ENCODE measurements at places on chromosomes 4 and X.
A peak's percentile ranks its signal among the peaks of the same experiment; 100 is the strongest.

DNA sequence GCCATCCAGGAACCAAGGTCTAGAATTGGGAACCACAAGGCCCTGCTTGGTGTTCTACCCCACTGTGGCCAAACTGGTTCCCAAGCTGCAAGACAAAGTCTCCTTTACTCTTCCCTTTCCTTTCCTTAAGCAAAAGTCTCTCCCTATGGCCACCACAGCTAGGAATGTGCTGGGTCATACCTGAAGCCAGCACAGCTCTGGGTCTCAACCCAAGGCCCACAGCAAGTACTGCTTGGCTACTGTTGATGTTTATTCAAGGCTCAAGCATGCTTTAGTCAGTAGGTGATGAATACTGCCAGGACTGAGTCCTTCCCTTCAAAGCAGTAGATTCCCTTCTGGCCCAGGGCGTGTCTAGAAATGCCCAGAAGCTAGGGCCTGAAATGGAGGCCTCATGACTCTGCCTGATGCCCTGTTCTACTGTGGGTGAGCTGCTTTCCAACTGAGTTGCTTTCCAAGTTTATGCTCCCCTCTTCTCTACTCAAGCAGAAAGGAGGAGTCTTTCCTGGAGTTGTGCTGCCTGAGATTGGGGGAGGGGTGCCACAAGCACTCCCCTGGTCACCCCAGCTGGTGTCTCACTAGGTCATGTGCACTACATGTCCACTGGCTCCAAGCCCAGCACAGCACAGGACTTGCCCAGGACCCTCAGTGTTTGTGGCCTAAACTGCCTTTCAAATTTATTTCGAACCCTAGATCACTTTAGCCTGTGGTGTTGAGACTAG lies 44.9 kb downstream of the STAP1 start:
- DNase-seq: peak; percentile 42

GRCh38 chr4:25792200-25792791 lies 70.5 kb downstream of the SEL1L3 start:
- no peak for DNase-seq

GRCh38 chrX:39955625-39956024 lies 142.1 kb downstream of the BCOR start:
- no peak for DNase-seq

DNA sequence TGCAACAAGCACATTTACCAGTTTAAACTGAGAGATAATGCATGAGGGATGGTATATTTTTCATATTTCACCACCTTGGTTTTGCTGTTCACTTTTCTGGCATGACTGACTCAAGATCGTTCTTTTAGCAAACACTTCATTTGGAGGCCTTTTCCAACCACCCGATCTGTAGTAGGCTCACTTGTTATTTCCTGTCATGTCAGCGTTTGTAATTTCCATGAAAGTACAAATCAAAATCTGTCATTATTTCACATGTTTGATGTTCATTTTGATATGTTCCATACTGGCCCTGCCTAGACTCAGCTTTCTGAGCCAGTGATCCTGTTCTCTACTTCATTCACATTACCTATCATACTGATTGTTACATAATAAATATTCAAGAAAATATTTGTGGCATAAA lies 1888.3 kb upstream of the PCDH7 start:
- no peak for DNase-seq

DNA sequence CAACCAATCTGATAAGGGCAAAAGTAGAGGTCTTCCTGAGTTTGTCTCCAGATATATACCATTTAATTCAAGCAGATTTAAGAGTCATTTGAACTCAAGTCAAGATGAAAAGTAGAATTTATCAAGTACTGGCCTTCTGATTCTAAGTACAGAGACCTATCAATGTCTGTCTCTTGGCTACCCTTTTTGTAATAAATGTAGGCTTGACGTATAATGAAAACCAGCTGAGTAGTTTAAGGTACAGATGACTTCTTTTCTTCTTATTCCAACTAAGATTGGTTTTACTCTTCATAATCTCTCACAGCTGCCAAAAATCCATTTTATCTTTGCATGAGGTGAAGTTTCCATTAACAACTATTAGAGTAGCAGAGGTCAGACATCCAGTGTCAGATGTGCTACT lies 867.6 kb downstream of the FAT4 start:
- no peak for DNase-seq

- DNase-seq: no peak
Observed at GRCh38 chr4:184775854-184776555, 42.1 kb upstream of the CENPU start.

GRCh38 chrX:25017667-25018247 lies 2.0 kb upstream of the ARX start:
- DNase-seq: no peak

DNA sequence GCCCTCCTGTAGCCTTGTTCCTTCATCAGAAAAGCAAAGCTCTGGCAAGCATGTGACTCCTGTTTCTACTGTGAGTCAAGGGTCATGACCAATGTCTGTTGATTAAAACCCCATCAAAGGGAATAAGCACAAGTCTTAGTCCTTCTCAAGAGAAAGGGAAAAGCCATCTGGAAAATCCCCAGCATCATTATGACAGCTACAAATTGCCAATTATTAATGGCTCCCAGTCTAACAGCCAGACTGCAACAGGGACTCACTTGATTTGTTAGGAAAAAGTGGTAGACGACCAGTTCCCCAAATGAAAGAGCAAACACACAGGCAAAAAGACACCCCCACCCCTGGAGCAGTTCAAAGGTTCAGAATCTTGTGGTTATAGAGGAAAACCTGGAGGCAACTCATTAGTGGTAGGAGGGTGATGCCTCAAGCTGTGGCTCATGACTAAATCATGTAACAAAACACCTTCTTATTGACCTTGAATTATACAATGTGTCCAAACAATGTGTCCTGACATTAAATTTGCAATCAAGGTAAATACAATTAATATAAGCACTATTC lies 315.7 kb downstream of the HNRNPD start:
- peak; percentile 39 for DNase-seq

DNA sequence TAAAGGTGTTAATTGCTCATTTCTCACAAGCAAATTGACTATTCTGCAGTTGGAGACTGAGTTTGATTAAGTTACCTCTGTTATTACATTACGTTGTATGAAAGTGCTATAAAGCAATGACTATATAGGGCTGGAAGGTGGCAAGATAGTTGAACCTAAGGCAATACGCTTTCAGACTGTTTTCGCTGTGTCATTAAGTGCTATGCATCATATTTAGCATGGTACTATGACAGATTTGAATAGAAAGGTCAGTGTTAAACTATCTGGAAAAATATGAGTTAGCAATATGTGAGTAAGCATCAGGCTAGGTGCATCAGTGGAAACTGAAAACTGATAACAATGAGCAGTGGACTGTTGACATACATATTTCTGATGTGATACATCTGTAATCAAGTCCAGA lies 206.0 kb upstream of the ARHGAP24 start:
- no peak for DNase-seq

- no peak for DNase-seq
Observed at GRCh38 chrX:13256603-13257002, 63.2 kb downstream of the ATXN3L start.

DNA sequence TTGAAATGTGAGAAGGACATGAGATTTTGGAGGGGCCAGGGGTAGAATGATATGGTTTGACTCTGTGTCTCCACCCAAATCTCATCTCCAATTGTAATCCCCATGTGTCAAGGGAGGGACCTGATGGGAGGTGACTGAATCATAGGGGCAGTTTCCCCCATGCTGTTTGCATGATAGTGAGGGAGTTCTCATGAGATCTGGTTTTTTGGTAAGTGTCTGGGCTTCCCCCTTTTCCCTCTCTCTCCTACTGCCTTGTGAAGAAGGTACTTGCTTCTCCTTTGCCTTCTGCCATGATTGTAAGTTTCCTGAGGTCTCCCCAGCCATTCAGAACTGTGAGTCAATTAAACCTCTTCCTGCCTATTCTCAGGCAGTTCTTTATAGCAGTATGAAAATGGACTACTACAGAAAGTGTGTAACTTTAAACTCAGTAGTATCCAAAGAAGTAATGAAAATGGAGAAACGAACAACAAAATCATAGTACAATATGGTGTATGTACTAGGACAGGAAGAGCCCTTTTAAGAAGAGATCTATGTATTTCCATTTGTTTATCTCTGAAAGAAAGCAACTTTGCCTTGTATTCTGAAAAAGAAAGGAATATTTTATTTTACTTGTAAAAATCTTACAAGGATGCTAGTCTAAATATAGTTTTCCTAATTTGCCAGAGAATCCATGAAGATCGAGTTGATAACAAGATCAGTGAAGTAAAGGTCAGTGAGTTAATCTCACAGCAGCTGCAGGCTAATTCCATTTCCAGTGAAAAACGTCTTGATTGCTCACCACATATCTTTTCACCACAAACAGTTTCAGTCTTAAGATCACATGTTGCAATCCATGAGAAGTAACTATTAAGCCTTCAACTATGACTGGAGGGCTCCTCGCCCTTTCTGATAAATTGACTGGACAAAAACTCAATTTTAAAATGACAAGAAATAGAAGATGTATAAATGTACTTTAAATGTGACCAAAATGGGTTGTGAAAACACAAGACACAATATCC lies 20.5 kb downstream of the PKD2 start:
- DNase-seq: peak; percentile 95

DNA sequence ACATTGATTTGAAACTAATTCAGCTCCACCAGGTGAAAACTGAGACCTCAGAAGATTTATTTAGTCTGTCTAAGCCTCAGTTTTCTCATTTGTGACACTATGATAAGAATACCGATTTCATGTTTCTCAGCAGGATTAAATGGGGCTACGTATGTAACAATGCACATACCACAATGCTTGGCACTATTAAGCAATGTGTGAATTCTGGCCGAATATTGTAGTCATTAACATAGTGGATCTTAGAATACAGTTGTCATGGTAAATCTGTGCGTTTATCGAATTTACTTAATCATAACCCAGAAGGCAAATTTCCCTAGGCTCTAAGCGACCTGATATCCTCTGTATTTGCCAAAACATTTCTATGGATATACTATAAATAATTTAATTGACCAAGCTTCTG lies 69.1 kb downstream of the TMA16 start:
- no peak for DNase-seq

DNA sequence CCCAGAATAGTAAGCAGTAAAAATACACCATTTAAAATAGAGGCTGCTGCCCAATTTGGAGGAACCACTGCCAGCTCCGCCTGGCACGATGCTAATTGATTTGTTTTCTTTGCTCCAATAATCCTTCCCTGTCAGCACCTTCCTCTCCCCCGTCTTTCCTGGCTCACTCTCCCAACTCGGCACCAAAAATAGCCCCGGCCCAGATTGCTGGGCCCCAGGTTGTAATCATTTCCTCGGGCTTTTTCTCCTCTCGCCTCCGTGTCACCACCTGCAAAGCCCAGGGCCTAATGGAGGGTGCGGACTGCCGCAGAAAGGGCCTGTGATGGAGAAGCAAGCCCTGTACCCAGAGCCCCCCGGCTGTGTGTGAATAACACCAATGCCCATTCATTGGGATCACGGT lies 197.6 kb upstream of the PSAPL1 start:
- DNase-seq: no peak

- peak; percentile 10 for DNase-seq
Observed at GRCh38 chr4:71334465-71334882, 4.3 kb upstream of the SLC4A4 start.

- no peak for DNase-seq
Observed at GRCh38 chr4:31054295-31054694, 334.1 kb downstream of the PCDH7 start.

DNA sequence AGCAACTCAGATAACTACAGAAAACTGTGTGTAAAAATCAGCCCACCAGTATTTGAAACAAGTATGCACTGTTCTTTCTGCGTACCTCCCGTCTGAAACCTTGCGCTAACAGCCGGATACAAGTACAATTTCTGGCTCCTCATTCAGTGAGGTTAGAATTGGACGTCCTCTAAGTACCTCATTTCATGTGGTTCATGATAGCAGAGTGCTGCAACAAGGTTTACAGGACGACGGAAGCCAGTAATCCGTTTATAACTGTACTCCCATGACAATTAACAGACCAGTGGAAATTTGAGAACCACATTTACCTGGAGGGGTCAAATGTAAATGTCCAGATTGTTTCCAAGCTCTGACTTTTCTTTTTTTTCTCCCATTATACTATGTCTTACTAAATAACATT lies 52.9 kb upstream of the TENM3 start:
- no peak for DNase-seq

DNA sequence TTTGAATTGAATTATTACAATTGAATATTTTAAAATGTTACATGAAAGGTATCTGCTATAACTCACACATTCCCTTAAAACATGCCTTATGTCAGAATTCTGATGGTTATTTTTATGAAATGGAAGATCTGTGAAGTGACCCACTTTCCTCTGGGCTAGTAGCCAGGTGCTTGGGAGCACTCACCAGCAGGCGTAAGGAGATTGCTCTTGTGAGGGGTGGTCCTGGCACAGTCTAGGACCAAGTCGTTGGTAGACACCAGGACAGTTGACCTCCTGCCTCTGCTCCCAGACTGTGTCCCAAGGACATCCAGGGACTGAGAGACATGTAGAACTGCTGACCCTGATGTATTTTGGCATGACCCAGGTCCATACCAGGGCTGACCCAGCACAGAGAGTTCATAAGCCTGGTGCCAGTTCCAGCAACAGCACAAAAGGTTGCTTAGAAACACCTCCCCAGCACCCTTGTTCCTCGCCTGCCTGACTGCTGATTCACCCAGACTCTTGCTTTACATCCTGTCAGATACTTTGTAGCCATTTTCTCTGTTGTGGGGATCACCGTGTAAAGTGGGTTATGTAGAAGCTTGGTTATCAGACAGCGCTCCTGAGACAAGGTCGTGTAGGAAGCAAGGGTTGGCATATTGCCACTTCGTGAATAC lies 48.5 kb downstream of the NELFA start:
- no peak for DNase-seq

DNA sequence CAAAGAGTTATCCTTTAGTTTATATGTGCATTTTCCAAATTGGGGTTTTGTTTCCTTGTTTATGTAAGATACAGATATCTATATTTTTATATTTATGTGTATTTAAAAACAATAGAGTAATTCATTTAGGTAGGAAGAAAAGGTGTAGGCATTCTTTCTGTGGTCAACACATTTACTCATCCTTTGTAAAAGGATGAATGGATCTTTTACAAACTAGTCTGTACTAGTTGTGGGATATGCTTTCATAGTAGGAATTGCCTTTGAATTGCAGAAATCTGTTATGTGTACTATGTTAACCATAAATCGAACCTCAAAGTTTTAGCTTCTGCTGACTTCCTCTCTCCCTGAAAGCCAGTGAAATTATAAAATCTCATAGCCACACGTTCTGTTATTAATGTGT lies 128.5 kb downstream of the REPS2 start:
- DNase-seq: peak; percentile 51

DNA sequence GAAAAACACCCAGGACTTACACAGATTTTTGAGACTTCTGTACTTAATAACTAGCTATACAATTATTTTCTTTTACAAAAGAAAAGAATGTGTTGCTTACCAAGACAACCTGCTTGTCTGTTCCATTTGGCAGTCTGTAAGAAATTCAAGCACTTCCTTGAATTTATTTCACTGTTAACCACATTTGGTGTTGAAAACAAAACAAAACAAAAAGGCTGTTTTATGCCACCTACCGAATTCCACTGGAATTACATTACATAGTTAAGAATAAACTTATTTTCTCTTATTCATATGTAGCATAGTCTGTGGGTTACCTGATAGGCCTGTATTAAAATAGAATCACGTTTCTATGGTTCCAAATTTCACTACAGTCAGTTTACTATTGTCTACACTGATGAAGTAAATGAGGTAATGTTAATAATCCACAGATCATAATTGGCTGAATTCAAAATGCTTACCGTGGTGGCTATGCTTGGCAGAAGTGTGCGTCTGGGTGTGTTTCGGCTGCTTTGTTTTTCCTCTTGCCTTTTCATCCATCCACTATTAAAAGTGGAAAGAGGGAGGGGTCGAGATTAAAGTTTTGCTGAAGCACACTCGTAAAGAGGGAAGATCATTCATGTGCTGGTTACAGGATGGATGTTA lies at the start of gene TLR1:
Gene TLR1 (minus strand): TSS at position 138 of the 642 bp plus-strand sequence. CDS start 5,960 bp downstream, outside the sequence.
- DNase-seq: peak; percentile 43

All from mammary epithelial cell (primary cell).